ENCODE measurements at places on chromosomes 11 and 22.

GRCh38 chr22:26797910-26798309, 140.5 kb downstream of the MIAT start:
- DNase-seq, result no peak

DNA sequence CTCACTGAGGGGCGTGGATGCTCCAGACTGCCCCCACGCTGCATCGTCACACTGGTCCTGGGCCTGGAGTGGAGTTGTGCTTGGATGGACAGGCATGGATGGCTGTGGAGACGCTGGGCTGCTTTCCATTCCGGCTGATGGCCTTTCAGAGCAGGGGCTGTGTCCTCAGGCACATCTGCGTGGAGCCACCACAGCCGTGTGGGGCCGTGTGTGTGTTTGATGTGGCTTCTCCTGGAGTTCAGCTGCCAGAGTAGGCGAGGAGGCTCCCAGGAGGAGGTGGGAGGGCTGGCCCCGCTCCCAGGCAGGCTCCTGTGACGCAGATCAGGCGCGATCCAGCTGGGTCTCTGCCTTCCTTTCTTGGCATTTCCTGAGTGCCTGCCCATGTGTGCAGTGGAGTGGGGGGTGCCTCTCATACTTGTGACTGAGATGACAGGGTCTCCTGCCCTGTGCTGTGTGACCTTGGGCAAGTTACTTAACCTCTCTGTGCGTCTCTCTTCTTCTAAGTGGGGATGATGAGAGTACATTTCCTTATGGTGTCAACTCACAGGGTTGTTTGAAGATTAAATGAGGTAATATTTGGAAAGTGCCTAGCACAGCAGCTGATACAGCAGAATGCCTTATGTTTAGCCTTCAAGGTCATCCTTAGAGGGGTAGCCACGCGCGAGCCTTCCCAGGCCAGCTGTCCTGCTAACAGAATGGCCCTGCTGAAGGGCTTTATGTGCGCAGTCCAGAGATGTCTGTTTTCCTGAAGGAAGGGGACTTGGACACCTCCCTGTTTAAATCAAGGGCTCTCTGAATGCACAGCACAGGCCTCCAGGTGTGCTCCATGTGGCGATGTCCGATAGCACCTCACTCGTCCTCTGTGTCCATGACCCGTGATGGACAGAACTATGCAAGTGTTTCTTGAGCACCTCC, 33.5 kb downstream of the GLB1L2 start:
- no peak for DNase-seq

- no peak for DNase-seq
These were observed 36.9 kb downstream of the IGF2 start for GRCh38 chr11:2102132-2102882.

DNA sequence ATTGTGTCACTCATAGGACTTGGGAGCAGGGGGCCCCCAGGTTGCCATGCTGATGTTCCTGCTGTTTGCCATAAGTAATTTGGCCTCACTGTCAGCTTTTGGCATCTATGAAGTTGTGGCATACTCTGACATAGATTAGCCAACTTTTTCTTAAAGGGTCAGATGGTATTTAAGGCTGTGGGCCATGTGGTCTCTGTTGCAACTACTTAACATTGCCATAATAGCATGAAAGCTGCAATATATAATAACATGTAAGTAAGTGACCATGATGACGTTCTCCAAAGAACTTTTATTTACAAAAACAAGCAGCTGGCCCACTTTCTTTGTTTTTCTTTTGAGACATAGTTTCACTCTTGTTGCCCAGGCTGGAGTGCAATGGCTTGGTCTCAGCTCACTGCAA, 2.2 kb upstream of the TMEM216 start:
- DNase-seq, result no peak

DNA sequence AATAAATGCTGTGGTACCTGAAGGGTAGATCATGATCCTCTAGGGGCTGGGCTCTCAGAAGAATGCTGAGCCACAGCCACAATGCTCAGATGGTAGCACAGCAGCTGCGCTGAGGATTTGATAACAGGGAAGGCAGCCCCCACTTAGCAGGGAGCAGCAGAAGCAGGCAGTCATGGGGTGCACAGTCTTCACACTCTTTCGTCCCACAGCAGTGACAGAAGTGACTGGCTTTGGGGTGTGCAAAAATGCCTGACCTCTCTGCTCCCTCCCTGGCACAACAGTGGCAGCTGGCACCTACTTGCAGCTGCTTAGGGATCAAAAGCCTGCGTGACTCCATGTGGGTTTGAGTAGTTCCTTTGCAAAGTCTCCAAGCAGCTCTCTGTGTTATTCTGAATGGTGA, 1349.8 kb upstream of the RAG2 start:
- no peak for DNase-seq

DNA sequence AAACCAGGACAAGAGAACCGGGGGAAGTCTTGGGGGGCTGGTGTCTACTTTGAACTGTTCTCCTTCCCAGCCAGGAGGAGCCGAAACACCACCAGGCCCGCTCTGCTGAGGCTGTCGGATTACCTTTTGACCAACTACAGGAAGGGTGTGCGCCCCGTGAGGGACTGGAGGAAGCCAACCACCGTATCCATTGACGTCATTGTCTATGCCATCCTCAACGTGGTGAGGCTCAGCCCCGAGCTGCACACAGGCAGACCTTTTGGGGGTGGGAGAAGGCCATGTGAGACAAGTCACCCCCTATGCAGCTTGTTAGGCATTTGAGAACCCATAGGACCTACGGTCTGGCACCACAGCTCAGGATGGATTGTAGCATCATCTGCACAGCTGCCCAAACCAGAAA, 2.8 kb downstream of the HTR3A start:
- DNase-seq, result no peak

DNA sequence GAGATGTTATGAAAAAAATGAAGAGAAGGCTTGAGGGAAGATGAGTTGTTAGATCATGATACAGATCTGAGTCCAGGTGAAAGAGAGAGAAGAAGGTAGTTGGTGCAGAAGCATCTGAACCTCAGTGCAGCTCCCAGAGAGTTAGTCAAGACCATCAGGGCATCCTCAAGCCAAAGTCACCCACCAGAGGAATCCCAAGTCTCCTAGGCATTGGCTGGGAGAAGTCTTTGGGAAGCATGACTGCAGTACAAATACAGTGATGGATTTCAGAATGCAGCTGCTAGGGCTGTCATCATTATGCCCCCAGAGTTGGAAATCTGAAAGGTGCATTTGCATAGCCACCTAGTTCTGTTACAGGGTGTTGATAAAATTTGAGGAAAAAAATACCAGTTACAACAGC, 59.7 kb upstream of the GALNT18 start:
- DNase-seq, result no peak

DNA sequence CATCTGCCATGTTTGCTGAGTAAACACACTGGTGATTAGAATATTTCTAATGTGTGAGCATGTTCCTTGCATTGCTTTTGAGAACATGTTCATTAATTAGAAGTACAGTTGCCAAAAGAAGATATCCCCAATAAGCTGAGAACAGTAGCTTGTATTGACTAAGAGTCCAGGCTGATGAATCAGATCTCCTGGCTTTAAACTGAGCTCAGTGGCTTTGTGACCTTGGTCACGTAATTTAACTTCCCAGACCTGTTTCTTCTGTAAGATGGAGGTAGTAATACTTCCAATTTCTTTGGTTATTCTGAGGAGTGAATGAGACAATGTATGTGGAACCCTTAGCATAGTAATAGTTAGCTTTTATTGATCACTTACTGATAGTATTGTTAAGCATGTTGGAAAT, 61.9 kb downstream of the CYB5R2 start:
- no peak for DNase-seq

DNA sequence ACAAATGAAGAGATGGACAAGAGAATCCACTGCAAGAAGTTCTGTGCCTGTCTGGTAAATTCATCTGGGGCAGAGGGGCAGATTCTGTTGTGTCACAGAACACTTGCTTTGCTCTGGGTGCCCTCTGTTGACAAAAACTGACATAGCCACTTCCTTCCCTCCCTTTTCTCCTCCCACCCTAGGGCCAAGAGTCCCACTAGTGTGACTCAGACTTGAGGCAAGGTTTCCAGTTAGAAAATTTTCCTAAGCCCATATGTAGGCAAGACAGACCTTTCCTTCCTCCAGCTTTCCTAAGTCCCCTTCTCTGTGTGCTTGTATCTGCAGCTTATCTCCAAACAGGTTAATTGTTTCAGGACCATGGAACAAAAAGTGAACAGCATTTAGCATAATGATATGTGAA, 106.8 kb downstream of the RBFOX2 start:
- no peak for DNase-seq

GRCh38 chr11:131809203-131809918, 438.9 kb downstream of the NTM start:
- no peak for DNase-seq
